ENCODE measurements at places on chromosomes 11 and 22.

DNA sequence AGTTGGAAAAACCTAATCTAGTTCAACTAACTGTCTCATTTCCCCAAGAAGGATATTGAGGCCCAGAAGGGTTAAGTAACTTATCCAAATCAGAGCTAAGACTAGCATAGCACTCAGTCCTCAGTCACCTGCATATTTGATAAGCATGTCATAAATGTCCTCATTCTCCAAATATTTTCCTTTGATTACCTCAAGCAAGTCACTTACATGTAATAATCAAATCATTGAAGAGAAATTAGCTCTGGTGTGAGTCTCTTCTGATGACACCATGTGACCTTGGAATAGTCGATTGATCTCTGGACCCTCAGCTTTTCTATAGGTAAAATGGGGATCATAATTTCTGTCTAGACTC is 48.8 kb upstream of the PICALM start:
- no peak for DNase-seq

- DNase-seq = no peak
Observed at GRCh38 chr11:19868281-19868821, 155.7 kb downstream of the NAV2 start.

DNA sequence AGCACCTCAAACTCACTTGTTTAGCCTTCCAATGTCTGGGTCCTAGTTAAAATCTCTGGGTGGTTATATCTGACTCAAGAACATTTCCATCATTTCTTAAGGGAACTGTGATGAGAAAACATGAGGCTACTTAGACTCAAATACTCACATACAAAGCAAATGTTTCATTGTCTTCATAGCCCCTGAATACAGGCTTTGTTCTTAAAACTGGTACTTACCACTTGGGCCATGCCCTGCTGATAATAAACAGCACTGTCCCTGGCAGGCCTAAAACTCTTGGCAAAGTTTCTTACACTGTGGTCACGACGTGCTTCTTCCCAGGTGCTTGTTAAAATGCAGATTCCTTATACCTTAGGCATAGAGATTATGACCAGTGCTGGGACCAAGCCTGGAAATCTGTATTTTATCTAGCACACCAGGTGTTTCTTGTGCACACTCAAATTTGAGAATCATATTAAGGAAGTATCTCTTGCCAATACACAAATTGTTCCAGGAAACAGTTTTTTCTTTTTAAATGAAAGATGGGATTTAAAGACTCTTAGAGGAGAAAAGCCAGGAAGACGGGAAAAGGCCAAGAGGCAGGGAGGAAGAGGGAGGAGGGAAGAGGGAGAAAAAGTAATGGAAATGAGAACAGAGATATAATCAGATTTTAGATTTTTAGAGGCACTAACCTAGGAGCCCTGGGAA is 287.9 kb upstream of the MPPED2 start:
- DNase-seq = no peak

DNA sequence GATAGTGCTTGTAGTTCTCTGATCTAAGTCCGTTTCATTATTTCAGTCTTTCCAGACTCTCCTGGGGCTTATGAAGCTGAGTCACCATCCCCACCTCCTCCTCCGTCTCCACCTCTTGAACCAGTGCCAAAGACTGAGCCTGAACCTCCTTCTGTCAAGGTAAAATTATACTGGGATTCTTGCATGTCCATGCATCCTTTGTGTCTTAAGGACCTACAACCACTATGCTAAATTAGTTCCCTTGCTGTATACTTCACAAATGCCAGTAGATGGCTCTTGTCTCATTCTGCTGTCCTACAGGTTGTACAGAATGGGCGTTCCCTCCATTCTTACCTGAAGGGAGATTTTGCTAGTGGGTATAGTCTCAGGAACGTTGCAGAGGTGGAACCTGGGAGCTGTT is 42.2 kb downstream of the POLD3 start:
- DNase-seq = no peak
